Fibroblast of the aortic adventitia (primary cell): ENCODE measurements at places on chromosomes 11 and 22.

GRCh38 chr11:64241491-64242374 is 838 bp downstream of the FKBP2 start:
- no peak for DNase-seq

DNA sequence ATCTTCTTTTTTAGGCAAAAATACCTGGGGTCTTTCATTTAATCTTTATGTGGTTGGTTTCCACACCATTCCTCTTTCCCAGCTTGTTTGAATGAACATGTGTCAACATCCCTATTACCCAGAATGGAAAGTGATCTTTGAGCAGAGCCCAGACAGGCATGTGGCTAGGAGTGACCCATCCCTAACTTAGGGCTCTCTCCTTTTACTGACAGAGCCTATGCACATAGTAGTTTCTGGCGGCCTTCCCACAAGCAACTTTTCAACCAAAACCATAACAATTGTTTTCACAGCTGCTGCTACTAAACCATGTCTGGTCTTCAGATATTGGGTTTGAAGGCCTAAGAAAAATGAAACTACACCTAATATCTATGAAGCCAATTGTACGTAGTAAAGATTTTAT is 107.5 kb downstream of the TENM4 start:
- no peak for DNase-seq

DNA sequence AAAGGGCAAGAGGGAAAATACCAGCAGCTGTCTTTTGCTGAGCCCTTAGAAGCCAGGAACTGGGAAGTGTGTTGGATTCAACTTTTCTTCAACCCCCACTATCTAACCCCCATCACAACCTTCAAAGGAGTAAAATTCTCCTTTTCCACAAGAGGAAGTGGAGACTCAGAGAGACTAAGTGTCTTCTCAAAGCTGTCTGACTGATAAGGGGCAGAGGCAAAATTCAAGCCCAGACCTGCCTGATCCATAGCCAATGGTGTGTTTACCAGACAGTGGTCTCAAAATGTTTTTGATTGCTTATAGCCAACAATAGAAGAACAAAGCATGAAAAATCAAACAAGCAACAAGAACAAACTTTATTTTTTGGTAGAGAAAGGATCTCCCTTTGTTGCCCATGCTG is 707.0 kb downstream of the NTM start:
- no peak for DNase-seq

DNA sequence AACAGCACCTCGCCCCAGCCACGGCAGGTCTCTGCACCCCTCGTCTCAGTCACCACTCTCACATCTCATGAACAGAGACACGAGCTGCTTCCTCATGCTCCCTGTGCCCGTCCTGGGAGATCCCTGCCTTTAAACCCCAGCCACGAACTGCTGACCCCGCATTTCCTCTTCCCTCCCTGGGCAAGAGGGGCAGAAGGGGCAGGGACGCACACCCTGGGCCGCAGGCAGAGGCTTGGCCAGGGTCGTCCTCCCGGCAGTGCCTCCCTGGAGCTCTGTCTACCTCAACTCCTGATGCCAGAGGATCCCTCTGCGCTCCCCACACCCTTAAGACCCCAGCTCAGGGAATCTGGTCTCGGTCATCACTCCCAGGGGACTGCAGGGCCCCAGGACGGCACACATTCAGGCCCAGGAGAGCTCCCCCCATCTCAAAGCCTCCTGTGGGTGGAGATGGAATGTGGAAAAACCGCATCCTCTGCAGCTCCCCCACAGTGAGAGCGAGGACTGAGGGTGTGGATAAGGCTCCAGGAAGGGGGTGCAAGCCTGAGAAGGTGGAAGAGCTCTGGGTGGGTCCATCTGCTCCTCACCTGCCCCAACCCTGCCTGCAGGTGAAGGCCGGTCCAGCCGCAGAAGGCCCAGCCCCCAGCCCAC is 1.2 kb downstream of the BID start:
- DNase-seq: no peak

DNA sequence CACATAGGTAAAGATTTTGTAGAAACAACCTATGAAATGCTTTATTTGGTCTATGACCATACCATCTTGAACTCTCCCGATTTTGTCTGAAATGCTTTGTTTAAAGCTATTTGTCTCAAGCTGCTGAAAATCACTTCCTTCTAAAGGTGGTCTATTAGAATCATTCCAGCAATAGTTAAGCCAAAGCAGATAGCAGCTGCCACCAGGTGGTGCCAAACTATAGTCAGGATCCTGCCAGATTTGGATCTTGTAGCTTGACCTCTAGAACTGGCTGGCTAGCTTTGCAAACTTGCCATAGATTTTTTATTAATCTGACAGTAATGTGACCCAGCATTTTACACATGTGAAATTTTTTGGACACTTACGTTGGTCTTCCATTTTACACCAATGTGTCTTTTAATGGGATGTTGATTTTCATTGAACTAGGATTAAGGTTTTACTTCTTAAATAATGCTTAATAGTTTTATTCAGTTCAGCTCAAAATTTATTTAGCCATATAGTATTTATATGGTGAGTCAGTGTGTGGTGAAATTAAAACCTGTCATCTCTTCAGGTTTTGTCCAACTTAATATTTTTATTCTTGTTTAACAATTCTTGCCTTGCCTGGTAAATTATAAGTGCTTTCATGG is 19.7 kb downstream of the CTR9 start:
- DNase-seq: peak; percentile 59

DNA sequence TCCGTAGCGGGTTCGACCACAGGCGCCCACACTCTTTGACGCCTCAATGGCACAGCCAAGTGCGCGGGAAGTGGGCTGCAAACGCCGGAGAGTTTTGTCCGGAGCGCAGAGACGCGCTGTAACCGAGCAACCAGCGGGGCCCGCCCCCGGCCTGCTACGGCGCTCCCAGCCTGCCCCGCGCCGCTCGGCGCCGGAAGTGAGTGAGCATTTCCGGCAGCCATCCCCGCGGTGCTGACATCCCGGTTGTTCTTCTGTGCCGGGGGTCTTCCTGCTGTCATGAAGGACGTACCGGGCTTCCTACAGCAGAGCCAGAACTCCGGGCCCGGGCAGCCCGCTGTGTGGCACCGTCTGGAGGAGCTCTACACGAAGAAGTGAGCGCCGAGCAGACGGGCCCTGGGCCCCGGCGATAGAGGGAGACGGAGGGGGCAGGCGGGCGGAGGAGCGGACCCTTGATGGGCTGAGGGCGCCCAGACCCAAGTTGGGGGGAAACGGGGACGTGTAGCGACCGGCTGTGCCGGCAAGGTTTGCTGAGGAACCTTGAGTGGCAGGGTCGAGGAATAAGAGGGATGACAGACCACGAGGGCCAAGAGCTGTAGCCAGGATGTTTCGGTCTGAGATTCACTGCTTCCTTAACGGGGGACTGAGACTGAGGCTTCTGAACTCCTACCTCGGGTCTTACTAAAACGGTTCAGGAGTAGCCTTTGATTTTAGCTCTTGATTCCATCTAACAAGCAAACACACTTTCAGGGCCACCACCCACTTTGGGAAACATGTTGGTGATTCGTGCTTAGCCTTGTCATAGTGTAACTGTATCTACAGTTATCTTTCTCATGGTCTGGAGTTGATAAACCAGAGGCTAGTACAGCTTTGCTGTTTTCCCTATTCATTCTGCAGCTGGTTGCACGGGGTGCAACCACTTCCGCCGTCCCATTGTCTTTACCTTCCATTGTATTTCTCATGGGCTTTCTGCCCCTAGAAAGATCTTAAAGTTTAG is at the start of gene PSMD13:
PSMD13 (plus strand) TSS at position 203 of the 994 bp plus-strand sequence; CDS start at position 277, 74 bp downstream.
- peak; percentile 73 for DNase-seq

DNA sequence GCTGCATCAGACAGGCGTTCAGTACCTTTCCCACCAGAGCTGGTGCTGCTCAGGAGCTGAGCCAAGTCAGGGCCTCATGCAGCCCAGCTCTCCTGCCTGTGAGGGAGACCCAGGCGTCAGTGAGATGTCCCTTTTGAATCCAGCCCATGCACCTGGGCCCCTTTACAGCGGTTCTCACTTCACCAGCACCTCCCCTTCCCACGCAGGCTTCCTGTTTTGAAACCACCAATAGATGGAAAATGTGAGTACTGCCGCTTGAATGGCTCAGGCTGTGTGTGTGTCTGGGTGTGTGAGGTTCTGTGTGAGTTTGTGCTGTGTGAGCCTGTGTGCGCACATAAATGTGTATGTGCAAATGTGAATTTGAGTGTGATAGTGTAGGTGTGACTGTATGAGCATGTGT is 88.4 kb downstream of the UBASH3B start:
- no peak for DNase-seq

DNA sequence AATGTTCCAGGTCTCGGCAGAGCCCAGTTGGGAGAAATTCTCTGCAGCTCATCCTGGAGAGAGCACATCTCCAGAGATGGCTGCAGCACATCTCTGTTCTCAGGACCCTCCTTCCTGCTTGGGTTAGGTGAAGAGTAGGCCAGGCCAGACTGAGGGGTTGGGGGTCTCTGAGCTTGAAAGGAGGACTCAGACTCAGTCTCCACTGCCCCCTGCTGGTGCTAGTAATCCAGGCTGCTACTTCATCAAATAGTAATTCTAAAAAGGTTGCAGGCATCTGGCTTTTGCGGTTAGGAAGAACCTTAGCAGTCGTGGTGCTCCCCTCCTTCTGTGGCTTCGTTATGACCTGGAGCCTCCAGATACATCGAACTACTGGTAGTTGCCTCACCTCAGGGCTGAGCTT is 9.7 kb downstream of the TUB start:
- DNase-seq: peak; percentile 43

DNA sequence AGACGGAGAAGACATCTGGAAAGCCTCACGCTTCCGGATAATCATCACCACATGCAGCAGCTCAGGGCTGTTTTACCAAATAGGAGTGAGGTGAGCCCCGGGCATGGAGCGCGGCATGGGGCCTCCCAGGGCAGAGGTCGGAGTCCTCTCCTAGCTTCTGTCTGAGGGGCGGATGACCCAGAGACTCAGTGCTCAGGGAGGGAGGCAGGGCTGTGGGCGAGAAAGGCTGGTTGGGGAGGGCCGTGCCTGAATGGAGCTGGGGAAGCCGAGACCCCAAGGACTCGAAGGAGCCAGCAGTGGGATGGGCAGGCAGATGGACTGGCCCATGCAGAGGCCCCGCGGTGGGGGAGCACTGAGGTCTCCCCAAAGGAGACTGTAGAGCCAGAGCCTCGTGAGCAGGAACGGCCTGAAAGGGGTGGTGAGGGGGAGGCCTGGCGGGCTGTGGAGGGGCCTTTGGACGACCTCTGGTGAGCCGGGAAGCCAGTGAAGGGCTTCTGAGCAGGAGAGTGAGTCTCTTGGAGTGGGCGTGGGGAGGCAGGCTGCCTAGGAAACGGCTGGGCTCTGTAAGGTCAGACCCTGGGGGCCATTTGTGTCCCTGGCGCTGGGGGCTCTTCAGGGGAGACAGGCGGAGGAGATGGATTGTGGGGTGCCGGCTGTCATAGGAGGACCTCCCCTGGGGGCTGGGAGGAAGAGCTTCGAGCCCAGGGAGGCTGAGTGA is 24.7 kb upstream of the PANX2 start:
- DNase-seq: no peak

- no peak for DNase-seq
Observed at GRCh38 chr11:93743291-93743690, 1.8 kb downstream of the C11orf54 start.

DNA sequence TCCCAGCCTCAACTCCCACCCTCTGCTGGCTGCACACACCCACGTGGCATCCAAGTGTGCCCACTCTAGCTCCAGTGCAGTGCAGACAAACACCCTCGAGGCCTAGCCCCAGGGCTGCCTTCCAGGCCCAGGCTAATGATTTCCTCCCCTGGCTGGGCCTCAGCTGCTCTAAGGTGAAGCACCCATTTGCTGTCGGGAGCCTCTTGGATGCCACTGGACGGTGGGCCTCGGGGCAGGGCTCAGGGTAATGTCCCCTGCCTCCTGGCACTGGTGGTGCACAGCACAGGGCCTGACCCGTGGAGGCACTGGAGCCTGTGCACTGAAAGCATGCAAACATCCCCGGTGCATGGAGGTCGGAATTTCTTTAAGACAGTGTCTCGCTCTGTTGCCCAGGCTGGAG is 635.2 kb downstream of the TBC1D22A start:
- DNase-seq: no peak

GRCh38 chr11:5564259-5565019 is 16.1 kb upstream of the OR52H1 start:
- peak; percentile 19 for DNase-seq

GRCh38 chr11:91394073-91394726 is 830.4 kb upstream of the FAT3 start:
- DNase-seq: no peak

DNA sequence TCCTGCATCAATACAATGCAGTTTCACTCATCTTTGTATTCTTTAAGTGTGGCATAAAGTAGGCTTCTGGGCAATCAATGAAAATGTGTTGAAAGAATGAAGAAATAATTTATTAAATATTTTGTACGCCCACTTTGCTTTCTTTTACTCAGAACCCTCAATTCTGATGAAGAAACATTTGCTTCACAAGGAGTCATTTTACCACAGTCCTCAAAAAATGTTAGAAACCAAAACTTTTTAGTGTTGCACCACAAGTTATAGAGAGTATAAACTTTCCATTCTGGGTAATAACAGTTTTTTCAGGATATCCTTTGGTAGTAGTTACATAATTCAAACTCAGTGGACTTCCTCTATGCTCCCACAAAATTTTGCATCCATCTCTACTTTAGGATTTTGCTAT is 360.5 kb downstream of the DLG2 start:
- no peak for DNase-seq

DNA sequence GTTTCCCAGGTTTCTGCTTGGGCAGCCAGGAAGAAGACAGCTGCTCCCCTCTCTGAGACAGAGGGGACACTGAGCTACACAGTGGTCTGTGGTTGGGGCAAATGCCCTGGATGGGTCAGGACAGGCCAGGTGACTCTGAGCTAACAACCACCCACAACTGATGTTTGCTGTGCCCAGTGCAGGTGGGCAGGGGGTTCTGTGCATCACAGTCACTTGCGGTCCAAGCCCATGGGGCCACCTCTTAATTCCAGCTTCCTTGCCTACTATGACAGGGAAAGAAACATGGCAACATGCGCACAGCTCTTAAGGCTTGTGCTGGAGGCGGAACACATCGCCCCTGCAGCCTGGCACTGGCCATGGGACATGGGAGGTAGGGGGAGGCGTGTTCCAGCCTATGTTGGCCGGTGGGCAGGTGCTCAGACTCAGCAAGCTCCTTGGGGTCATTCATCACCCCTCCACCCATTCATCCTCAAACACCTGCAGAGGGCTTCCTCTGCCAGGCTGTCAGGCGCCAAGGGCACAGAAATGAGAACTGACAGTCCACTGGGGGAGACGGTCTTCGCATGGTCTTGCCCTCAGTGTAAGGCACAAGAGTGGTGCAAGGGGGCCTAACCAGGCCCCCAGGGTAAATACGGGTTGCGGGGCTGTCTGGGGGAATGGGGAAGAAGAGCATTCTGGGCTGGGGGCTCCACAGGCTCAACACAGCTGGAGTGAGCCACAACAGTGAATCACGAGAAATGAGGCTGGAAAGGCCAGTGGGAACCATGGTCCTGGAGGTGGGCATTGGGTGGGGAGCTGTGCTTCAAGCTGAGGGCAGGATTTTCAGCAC is 55.6 kb downstream of the ARFGAP3 start:
- DNase-seq: no peak
